Regular cardiac myocyte (primary cell): ENCODE measurements at places on chromosomes 7 and 10. TPM values are rescaled to one million over a fixed set of nuclear protein-coding genes. Genes with fewer than 3 reads are reported as not detected.

Gene CYP2E1
- 0.19 and 0.28 TPM in 2 replicates for total RNA-seq

Gene CDC14C
- 0.19 TPM in 1 of 2 replicates, not detected in the other for total RNA-seq

Gene PDE6C
- total RNA-seq, result not detected in 2 replicates

Gene C10orf105
- under 0.01 TPM in 1 of 2 replicates, not detected in the other for total RNA-seq

Gene PNLIP
- not detected in 2 replicates for total RNA-seq

Gene CAMK2B
- total RNA-seq, result 0.19 and 0.28 TPM in 2 replicates

Gene AKR1C2
- total RNA-seq, result 11.0 and 73.6 TPM in 2 replicates

Gene ANXA8L1
- not detected in 2 replicates for total RNA-seq

Gene WDFY4
- total RNA-seq, result not detected in 2 replicates

Gene MYL10
- not detected in 2 replicates for total RNA-seq

Gene FXYD4
- total RNA-seq, result not detected in 2 replicates

Gene PRTFDC1
- total RNA-seq, result 8.5 and 15.7 TPM in 2 replicates

Gene FAM25A
- total RNA-seq, result not detected in 2 replicates
